ENCODE measurements at places on chromosomes 4 and X. TPM values are rescaled to one million over a fixed set of nuclear protein-coding genes. Genes with fewer than 3 reads are reported as not detected.
A peak's percentile ranks its signal among the peaks of the same experiment; 100 is the strongest.

DNA sequence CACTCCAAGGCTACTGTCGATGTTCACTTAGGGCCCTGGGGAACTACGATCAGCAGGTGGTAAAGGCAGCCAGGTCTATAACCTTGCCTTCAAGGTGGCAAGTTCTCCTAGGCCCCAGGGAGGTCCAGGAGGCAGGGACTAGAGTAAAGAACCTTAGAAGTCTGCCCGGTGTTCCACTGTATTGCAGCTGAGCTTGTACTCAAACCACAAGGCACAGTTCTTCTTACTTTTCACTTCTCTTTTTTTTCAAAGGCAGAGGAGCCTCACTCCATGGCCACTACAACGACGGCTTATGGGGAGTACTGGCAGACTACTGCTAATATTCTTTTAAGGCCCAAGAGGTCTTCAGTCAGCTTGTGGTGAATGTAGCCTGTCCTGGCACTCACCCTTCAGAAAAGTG lies 78.8 kb upstream of the GPR174 start:
- DNase-seq = no peak
- H3K4me3 ChIP-seq = no peak overlapping the region
- H3K27ac ChIP-seq = no peak overlapping the region

GRCh38 chr4:70979445-70980008 lies 13.9 kb upstream of the DCK start:
- no peak overlapping the region for H3K4me3 ChIP-seq
- no peak overlapping the region for H3K27ac ChIP-seq
- no peaks in the 10 kb centered on the region for H3K27me3 ChIP-seq
- no peaks in the 10 kb centered on the region for H3K4me1 ChIP-seq
- no peak for DNase-seq

DNA sequence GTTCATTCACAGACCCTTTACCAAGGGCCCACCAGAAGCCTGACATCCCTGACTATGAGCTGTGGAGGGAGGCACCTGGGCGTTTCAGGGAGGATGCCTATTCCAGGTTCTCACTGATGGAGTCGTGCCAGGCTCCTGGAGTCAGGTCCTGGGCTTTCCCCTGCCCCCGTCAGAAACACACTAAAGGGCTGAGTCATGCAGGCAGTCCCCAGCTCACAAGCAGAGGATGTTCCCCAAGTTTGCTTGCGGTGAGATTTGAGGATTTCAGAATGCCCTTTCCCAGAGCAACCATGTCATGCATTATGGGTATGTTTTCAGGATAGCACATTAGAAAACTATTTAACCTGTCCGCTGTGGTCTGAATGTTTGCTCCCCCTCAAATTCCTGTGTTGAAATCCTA lies 45.2 kb downstream of the FHDC1 start:
- H3K36me3 ChIP-seq = no peaks in the 10 kb centered on the region
- H3K27me3 ChIP-seq = no peaks in the 10 kb centered on the region
- no peak for DNase-seq
- no peaks in the 10 kb centered on the region for H3K4me1 ChIP-seq

- H3K36me3 ChIP-seq = no peaks in the 10 kb centered on the region
- no peak overlapping the region for H3K27ac ChIP-seq
- H3K4me3 ChIP-seq = no peak overlapping the region
- no peaks in the 10 kb centered on the region for H3K27me3 ChIP-seq
Measured at GRCh38 chr4:23920716-23921446, 31.0 kb upstream of the PPARGC1A start.

DNA sequence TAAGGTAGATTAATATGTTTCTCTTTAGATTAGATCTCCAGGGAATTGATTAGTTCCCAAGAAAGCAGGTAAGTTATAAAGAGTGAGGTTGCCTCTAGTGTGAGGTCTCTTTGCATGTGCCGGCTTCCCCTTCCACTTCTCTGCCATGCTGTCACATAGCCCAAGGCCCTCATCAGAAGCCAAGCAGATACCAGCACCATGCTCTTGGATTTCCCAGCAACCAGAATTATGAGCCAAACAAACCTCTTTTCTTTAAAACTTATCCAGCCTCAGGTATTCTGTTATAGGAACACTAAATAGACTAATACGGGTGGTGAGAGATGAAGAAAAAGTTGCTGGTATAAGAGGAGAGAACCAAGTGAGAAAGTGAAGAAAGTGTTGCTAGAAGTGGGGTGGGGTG lies 15.1 kb downstream of the ANKRD50 start:
- H3K4me1 ChIP-seq = no peaks in the 10 kb centered on the region
- H3K27ac ChIP-seq = no peak overlapping the region
- H3K4me3 ChIP-seq = no peak overlapping the region
- H3K36me3 ChIP-seq = no peaks in the 10 kb centered on the region
- no peak for DNase-seq

- no peaks in the 10 kb centered on the region for H3K36me3 ChIP-seq
- no peaks in the 10 kb centered on the region for H3K27me3 ChIP-seq
- H3K4me1 ChIP-seq = no peaks in the 10 kb centered on the region
- no peak overlapping the region for H3K27ac ChIP-seq
Measured at GRCh38 chr4:83221897-83222441, 62.6 kb downstream of the COQ2 start.

- no peaks in the 10 kb centered on the region for H3K27me3 ChIP-seq
- H3K4me1 ChIP-seq = no peaks in the 10 kb centered on the region
- no peak overlapping the region for H3K4me3 ChIP-seq
- DNase-seq = no peak
- H3K36me3 ChIP-seq = no peaks in the 10 kb centered on the region
Measured at GRCh38 chr4:140249351-140249750, 95.4 kb upstream of the MAML3 start.

DNA sequence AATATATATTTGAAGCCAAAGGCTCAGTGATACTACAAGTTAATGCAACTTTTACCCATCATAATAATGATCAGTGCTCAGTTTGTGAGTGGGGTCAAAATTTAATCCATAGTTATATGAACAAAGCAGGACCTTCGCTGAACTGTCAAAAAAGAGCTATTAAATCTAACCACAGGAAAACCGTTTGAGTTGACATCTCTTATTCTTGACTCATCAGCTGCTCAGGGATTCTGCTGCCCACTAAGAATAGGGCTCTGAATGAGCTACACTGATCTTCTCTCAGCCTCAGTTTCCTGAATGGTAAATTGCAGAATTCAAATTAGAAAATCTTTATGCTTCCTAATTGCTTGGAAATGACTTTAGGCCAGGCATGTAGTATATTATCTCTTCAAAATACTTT lies 44.9 kb upstream of the NAP1L5 start:
- H3K4me1 ChIP-seq = peaks cover 3% of the 10 kb centered on the region
- DNase-seq = no peak
- H3K27me3 ChIP-seq = no peaks in the 10 kb centered on the region
- peaks cover 1% of the 10 kb centered on the region for H3K36me3 ChIP-seq

DNA sequence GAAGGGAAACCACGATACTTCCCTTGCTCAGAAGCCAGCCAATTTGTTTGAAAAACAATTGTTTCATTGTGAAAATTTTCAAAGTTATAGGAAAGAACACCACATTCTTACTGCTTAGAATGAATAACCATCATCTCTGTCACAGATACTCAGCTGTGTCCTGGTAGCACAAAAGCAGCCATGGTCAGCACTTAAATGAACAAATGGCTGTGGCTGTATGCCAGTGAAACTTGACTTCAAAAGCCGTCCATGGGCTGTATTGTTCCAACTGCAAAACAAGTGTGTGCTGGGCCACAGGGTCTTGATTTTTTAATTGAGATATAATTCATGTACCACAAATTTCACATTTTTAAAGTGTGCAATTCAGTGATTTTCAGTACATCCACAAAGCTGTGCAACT lies 19.6 kb downstream of the NSDHL start:
- no peak for DNase-seq
- no peaks in the 10 kb centered on the region for H3K4me1 ChIP-seq
- no peaks in the 10 kb centered on the region for H3K36me3 ChIP-seq
- no peak overlapping the region for H3K4me3 ChIP-seq

DNA sequence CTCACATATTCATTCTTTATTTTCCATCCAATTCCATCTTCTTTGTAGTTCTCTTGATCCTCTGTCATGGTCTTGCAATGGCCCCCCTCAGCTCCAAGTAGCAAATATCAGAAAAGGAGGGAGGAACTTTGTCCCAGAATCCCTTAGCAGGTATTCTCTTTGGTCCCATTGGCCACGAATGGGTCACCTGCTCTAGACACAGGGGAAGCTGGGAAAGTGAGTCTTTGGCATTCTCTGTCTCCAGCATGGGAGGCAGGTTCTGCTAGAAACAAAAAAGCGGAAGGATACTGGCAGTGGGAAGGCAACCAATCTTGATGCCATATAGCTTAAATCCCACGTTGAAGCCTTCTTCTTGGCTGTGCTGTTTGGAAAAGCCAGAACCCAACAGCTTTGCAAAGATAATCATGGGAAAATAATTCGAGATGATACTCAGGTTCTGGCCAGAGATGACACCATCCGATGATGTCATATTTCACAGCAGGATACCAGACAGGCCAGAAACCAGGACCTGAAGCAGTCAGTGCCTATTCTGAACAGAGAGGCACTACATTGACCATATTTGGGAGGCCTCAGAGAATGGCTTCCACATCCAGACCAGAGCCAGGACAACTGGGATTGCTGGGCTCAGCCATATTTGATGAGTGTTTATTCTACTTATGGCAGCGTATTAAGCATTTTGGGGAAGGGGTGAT lies 110.4 kb upstream of the ATXN3L start:
- no peak overlapping the region for H3K4me3 ChIP-seq
- H3K27me3 ChIP-seq = no peaks in the 10 kb centered on the region
- H3K27ac ChIP-seq = peak overlapping the region; percentile 26

DNA sequence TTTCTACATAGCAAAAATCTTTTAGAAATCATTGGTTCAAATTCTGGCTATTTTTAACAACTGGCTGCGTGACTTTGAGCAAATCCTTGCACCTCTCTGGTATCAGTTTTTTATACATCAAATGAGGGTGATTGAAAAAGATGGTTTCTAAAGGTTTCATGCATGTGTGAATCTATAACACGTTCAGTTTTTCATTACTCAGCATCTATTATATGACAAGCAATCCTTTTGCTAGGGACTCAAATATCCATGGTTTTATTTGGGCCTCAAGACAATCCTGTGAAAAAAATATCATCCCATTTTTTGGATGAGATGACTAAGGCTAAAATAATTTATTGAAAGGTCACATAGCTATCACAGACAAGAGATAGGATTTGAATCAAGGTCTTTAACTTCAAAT lies 884 bp downstream of the HEPH start:
- H3K27ac ChIP-seq = peak overlapping the region; percentile 61
- H3K4me3 ChIP-seq = peak overlapping the region; percentile 37
- DNase-seq = no peak
- no peaks in the 10 kb centered on the region for H3K27me3 ChIP-seq

- DNase-seq = no peak
- no peak overlapping the region for H3K27ac ChIP-seq
- H3K4me1 ChIP-seq = no peaks in the 10 kb centered on the region
Measured at GRCh38 chr4:7112656-7113055, 44.8 kb upstream of the GRPEL1 start.

DNA sequence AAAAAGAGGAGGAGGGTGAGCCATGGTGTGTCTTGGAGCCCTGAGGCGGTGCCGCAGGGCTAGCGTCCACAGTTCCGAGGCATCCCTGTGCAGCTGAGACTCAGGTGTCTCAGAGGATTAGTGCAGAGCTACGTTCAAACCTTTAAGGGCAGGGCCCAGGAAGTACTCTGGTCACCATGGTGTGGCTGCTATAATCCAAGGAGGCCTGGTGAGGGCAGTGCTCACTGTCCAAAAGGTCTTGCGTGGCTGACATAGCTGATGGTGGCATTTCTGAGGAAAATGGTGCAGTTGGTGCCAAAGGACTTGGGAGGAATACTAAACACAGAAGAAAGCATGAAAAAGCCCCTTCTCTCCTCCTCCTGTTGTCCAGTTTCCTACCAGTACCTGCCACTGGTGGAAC lies 146.9 kb downstream of the DCHS2 start:
- no peak overlapping the region for H3K27ac ChIP-seq
- H3K36me3 ChIP-seq = no peaks in the 10 kb centered on the region
- H3K27me3 ChIP-seq = no peaks in the 10 kb centered on the region
- H3K4me3 ChIP-seq = no peak overlapping the region

DNA sequence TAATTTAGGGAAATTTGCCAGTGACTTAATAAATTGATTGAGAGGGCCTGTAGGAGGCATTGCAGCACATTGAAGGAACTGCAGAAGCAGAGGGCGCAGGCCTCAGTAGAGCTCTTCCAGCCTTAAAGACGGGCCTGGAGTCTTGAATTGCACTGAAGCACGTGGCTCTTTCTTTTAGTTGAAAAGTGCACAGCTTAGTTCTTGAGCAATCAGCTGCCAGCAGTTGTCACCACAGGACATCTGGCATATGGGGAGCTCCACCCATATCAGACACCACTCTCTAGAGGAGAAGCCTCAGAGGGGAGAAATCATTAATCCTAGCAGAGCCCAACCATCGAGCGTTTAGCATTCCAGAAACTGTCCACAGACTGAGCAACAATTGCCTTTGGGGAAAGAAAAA lies 16.0 kb upstream of the FGF16 start:
- no peaks in the 10 kb centered on the region for H3K27me3 ChIP-seq
- DNase-seq = no peak

DNA sequence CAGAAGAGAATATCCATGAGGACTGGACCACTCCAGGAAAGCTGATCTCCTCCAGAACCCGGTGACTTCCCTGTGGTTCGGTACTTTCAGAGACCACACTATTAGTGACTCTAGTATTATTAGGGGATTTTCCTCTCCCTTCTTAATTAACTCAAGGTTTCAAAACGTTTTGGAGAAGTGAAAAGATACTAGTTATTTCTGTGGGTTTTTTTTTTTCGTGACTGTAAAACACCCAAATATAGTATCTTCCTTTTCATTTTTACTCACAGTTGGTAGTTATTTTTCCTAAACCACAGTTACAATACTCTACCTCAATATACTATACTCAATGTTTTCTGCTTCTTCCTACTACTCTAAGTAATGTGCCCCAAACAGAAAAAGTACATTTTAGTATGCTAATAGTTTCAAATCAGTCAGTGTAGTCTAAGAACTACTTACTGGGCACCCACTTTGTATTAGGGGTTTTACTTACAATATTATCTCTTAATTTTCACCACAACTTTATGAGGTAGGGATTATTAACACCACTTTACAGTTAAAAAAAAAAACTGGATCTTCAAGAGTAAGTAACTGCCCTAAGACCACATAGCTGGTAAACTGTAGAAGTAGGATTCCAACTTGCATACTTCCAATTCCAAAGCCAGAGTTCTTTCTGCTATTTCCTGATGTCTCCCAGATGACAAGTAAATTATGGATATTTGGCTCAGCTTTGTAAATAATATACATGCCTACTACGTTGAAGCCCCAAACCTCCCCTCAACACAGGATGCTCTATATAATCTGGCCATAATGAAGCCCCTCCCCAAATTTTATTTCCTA lies 45.0 kb downstream of the SLC9A7 start:
- H3K27ac ChIP-seq = no peak overlapping the region
- H3K36me3 ChIP-seq = no peaks in the 10 kb centered on the region
- no peaks in the 10 kb centered on the region for H3K4me1 ChIP-seq

- no peak overlapping the region for H3K27ac ChIP-seq
- no peaks in the 10 kb centered on the region for H3K4me1 ChIP-seq
- H3K4me3 ChIP-seq = no peak overlapping the region
- H3K36me3 ChIP-seq = no peaks in the 10 kb centered on the region
- H3K27me3 ChIP-seq = no peaks in the 10 kb centered on the region
Measured at GRCh38 chr4:176924238-176924637, 131.5 kb upstream of the VEGFC start.

Gene AMTN
- not detected for total RNA-seq

Gene ABCG2
- total RNA-seq = 61.8 TPM

Gene TRMT44
- 38.8 TPM for total RNA-seq

Gene MAGEA2
- not detected for total RNA-seq

Gene CLDN2
- 1.4 TPM for total RNA-seq

Gene USP26
- total RNA-seq = not detected

Measured in uterus (tissue), 4 donors.